Stromal cell of bone marrow (primary cell): ENCODE measurements at places on chromosomes 13 and 19.
A peak's percentile ranks its signal among the peaks of the same experiment; 100 is the strongest.

DNA sequence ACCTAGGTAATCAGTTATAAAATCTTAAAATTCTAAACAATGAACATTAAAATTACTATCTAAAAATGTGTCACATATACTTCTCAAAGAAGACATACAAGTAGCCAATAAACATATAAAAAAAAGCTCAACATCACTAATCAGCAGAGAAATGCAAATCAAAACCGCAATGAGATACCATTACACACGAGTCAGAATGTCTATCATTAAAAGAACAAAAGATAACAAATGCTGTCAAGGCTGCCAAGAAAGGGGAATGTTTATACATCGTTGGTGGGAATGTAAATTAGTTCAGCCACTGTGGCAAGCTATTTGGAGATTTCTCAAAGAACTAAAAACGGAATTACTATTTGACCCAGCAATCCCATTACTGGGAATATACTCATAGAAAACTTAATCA is 310.3 kb upstream of the EDNRB start:
- no peak for DNase-seq

DNA sequence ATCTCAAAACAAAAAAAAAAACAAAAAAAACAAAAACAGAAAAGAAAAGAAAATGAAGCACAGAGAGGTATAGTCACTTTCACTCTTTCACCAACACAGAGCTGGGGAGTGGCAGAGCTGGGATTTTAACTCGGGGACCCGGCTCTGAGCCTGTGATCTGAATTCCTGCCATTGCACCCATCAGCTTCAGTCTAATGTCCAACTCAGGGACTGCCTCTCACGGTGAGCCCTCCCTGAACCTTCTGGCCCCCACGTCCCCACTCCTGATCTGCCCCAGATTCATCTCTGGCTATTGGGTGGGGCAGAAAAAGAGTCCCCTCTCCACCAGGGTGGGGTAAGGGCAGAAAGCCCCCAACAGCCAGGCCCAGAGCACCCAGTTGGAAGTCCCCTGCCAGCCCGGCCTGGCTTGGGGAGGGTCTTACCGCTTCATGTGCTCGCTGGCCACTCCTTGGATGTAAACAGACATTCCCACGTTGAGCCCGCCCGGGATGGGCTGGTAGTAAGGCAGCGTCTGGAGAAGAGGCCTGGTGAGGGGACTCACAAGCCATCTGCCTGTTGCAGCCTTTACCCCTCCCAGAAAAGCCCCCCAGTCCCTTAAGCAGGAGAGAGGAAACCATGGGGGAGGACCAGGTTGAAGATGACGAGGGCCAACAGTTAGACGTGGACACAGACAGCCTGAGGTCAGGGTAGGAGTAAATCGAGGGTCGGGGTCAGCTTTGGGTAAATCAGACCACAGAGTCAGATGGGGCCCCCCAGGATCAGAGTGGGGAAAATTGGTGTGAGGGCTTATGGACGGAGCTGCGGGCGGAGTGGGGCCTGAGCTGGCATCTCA is 520 bp downstream of the LGALS4 start:
- no peak for DNase-seq

DNA sequence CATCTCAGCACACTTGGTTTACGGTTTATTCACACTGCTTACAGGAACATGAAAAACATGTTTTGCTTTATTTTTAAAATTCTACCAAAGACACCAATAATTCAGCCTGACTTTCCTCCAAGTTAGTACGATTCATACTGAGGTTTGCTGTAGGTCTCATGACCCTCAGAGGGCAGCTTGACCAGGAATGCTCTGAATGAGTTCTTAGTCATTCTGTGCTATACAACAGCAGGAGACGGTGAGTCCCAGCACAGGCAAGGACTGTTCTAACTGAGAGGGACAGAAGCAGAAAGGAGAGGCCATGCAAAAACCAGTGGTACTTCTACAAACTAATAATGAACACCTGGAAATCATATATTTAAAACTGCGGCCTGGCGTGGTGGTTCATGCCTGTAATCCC is 6.4 kb downstream of the GRTP1 start:
- DNase-seq: peak; percentile 37

- DNase-seq: no peak
These were observed 51.2 kb downstream of the FLT3 start for GRCh38 chr13:28049215-28049614.

DNA sequence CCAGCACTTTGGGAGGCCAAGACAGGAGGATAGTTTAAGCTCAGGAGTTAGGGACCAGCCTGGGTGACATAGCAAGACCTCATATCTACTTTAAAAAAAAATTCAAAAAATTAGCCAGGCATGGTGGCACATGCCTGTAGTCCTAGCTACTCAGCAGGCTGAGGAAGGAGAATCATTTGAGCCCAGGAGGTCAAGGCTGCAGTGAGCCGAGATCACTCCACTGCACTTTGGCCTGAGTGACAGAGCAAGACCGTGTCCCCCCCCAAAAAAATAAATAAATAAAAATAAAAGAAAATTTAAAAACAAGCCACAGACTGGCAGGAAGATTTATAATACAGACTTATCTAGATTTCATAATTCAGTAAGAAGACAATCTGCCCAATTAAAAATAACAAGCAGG is 14.8 kb downstream of the PSPC1 start:
- DNase-seq: no peak

- DNase-seq: no peak
These were observed 929.3 kb upstream of the SLITRK5 start for GRCh38 chr13:86741762-86742285.

DNA sequence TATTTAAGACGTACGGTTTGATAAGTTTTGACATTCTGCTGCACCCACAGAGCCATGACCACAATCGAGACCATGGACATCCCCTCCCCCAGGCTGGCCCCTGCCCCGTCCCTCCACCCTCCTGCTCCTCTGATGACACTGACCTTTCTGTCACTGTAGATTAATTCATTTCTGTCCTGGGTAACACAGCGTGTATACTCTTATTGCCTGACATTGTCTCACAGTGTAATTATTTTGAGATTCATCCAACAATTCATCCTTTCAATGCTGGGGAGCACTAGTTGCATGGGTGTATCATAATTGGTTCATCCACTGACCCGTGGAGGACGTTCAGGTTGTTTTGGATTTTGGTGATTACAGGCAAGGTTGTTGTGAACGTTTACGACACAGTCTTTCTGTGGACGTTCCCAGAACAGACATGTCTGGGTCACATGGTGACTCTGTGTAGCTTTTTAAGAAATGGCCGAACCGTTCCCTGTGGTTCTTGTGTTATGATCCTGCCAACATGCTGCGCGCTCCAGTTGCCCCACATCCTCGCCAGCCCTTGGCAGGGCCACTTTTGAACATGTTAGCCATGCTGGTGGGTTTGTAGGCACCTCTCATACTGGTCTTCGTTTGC is 41.9 kb downstream of the C13orf46 start:
- DNase-seq: no peak

DNA sequence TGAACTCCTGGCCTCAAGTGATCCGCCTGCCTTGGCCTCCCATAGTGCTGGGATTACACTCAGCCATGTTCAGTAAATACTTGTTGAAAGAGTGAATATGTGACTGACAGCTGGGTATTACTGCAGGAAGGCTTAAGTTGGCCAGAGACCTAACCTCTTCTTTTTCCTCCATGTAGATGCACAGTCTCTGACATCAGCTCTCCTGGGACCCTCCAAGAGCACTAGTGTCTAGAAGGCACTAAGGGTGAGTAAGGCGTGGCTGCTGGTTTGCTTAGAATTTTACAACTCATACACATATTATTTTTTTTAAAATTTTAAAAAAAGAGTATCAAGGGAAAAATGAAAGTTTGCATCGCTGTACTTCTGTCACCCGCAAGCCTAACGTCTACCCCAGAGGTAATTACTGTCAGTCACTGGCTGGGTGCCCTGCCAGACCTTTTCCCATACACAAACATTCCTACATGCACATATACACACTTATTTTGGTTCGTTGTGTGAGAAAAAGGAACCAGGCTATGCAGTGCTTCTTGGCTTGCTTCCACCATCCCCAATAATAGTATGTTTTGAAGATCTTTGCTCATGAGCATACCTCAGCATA is 122.0 kb downstream of the SIPA1L3 start:
- peak; percentile 50 for DNase-seq

GRCh38 chr19:18991468-18991867 is 41.8 kb downstream of the SUGP2 start:
- DNase-seq: no peak

DNA sequence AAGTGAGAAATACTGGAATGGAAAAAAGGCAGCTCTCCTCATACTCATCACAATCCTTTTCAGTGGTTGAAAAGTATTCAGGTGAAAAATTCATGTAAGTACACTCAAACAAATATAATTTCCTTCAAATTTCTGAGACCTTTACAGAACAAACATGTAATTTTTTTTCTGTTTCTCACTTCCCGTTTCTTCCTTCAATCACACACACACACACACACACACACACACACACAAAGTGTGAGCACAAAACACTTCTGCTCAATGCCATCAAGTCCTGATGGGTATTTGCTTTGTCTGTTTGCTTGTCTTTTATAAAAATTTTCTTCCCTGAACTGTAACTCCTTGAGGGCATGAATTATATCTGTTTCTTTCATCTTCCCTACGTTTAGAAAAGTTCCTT is 110.6 kb downstream of the LIG4 start:
- DNase-seq: no peak

DNA sequence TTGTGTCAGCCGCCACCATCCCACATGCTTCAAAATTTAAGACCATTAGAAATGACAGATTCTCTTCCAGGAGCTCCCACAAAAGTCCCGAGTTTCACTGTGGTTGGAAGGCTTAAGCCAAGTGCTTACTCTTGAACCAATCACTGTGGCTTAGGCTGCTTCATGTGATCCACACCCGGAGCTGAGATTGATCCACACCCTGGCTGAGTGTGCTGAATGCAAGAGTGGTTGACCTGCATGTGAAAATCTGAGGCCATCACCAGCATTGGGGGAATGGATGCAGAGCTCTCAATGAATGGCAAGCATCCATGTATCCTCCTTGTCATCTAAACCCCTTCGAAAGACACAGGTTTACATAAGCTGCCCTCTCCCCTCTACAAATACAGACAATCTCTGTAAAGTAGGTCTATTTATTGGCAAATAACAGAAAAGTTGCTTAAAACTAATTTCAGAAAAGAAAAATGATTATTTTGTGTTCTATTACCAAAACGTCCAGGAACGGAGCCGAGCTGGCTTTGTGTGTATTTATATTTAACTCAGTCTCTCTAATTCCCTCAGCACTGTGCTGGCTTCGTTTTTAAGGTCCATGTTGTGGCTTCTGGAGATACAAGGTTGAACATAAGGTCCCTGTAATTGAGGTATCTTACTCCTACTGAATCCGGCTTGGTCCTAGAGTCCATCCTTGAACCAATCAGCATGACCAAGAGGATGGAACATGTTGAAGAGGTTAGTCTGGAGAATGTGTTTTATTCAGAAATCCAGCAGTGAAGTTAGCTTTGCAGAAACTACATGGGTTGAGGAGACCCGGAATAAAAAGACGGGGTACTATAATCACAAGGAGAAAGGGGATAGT is 332.4 kb downstream of the LIG4 start:
- no peak for DNase-seq

DNA sequence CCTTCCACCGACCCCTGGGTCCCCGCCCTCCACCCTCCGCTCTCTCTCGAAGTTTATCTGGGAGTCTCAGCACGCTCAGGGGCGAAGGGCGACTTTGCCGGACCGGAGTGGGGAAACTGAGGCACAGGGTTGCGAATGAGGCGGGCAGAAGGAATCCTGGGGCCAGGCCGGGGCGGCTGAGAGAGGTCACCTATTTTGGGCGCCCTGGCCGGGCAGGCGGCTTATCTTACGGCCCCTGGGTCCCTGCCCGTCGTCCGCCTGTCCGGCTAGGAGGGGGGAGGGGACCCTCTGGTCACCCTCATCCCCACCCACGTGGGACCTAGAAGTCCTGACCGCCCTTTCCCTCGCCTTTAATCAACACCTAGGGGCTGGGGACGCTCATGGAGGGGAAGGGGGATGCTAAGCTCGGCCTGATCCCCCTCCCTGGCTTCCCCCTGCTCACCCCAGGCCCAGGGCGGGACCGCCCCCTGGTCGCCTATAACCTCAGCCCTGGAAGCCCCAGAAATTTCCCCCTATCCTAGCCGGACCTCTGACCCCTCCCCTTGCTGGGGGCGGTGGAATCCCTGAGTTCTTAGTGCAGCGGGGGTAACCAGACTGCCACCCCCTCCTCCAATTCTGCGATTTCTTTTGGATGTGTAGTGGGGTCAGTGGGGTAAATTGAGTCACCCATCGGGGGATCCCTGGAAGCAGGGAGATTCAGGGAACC is 556 bp downstream of the TRIP10 start:
- DNase-seq: no peak

DNA sequence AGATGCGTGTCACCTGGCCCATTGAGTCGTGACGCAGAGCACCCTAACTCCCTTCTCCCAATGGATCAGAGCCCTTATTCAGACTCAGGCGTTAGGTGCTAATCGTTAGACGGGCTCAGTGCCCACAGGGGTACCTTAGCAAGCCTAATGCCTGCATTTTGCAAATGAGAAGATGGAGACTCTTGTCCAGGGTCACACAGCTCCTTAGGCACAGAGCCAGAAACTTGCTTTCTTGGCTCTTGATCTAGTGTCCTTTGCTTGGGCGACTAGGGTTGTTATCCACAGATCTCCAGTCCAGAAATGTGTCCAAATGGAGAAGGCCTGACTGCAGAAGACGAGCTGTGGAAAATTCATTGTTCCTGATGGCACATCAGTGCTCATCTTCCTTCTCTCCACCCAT is 85.1 kb downstream of the C13orf42 start:
- DNase-seq: no peak

DNA sequence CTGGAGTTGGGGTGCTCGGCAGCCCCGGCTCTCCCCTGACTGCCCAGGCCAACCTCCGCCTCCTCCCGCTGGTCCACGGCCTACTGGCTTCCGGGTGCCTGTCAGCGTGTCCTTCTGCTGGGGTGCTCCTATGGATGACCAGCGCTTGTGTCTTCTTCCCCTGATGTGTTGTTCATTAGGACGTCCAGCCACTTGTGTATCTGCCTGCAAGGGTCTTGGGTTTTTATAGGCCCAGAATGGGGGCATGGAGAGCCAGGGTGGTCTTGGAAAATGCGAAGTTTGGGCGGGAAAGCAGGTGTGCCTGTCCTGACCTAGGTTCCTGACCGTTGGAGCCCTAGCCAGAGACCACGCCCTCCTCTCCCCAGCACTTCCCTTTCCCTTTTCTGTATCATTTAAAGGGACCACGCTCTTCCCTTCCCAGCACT is 139.8 kb downstream of the SLITRK5 start:
- no peak for DNase-seq

- DNase-seq: no peak
These were observed 11.5 kb downstream of the S1PR2 start for GRCh38 chr19:10219678-10220077.

DNA sequence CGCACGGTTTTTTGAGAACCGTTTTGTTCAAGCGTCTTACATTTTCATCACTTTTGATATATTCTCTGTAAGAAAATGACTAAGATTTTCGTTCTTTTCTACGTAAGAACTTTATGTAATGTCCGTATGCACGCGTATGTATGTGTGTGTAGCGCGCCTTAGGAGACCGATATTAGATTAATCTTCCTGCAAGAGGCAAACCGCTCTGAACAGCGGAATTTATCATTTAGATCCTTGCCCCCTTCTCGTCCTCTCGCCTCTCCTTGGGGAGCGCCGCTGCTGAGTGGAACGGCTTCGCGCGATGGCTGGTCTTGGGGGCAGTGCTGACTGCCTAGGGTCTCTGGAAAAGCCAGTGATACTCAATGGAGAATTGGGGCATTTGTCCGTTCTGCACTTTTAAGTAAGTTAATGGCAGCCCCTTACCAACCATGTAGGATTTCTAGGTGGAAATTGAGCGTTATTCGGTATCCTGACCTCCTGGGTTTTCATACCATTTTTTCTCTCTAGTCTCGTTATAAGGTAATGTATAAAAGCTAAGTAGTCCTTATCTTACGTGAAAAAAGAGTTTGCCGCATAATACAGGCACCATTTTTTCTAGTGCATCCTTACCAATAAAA is 4.7 kb downstream of the MAB21L1 start:
- DNase-seq: no peak
